ENCODE measurements at places on chromosomes 7 and 10.

DNA sequence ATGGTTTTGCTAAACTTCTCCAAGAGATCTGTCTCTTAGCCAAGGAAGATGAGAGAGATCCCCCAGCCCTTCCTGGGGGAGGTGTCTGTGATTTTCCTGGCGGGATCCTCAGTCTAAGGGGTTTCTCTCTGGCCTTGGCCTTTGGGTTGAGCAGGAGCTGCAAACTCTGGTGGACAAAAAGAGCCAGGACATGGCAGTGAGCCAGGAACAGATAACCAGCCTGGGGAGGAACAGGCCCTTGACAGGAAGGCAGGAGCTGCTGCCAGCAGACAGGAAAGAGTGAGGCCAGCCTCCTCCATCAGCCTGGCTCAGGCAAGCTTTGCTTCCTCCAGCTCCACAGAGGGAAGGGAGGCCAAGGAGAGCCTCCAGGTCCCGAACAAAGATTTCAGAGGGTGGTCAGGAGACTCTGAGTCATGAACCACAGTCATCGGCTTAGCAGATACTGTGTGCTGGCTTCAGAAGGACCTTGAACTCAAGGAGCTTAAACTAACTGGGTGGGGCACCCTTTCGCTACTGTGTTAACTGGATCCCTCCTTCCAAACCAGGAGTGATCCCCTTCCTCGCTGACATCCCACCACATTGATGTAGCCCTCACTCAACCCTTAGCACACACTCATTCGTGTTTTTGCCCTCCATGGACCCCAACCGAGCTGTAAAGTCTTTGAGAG, 34.7 kb downstream of the DDIT4 start:
- no peak for DNase-seq

DNA sequence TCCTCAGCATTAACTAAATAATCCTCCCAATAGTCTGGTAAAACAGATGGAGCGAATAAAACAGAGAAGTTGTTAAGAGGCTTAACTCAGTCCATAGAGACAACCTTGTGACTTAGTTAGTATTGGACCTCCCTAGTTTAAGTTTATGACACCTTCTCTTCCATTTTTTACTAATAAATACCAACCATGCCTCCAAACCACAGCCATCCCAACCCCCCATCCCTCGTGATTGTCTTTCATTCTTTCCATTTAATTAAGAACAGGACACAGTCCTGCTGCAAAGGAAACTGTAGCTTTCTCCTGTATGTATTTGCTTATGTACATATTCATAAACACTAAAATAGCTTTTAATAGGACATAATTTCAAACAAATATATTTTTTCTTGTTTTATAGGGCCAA, 238.2 kb downstream of the SEMA3D start:
- DNase-seq: no peak

DNA sequence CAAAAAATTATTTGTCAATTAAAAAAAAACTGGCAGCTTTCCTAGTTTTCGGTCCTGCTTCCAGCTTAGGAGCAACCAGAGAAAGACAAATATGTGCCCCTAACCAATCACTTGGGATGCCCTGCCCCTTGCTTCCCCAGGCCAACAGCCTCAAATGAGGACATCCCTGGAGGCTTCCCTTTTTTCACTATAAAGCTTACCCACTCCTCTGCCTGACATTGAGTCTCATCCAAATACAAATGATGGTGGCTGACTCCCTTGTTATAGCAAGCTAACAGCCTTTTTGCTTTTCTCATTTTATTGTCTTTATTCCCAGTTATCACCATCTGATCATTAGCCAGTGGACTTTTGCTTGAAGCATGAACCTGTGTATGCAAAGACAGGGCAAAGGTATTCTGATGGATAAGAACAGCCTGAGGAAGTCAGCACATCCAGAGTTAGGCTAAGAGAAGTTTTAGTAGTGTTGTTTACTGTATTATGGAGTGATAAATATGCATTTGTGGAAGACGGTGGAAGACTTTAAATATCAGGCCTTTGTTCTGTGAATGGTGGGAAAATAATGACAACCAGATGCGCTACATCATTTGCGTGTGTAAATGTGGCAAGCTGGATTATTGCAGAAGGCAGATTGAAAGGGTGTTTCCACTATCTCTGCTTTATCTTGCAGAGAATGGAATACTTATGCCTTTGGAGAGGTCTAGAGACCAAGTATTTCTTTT, 1.7 kb upstream of the CCM2 start:
- DNase-seq: no peak

DNA sequence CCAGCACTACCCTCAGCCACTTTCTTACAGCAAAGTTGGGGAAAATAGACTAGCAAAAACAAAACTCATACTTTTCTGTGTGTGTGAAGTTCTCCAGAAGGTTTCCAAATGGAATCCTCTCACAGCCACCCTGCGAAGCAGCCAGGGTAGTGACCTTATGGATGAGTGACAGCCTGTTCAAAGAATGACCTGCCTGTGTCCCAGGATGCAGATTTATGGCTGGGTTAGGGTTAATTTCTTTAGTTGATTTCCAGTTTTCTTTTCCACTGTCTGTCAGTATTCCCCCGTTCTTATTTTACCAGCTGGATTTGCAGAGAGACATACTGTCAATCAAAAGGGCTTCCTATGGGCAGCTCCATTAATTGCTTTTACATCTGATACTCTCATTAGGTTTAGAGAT, 2.4 kb upstream of the SEMA4G start:
- DNase-seq: no peak

GRCh38 chr10:72011468-72011867, 47.3 kb downstream of the CHST3 start:
- no peak for DNase-seq

DNA sequence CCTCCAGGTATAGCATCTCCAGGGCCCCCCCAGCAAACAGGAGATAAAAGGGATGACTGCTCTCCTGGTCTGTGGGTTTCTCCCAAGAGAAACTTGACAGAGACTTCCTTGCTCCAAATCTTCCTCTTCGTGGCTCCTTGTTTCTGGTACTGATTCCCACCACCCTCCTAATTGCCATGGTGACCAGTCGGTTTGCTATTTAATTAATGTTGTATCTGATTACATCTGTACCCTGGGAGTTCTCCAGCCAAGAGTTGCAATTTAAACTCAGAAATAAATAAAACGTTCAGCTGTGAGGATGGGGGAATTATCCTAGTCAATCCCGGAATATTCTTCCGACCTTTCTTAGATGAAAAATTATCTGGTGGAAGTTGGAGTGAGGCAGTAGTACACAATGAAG, 264.7 kb downstream of the PAXIP1 start:
- no peak for DNase-seq

- DNase-seq: no peak
These were observed 57.0 kb upstream of the GLCCI1 start for GRCh38 chr7:7911369-7912123.

DNA sequence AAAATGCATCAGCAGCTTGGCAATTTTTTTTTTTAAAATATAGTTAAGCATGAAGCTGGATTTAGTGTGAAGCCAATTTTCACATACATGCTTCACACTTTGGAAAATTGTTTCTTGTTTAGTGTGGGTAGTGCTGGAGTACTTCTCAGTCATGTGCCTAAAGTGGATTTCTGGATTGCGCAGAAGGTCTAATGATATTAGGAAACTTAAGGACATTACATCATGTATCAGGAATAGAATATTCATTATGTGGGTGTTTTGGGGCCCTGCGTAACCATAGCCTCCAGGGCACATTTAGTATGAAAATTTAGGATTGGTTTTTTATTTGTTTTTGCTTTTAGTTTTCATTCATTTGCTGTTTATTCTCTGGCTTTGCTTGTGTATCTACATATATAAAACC, 28.8 kb upstream of the BNIP3 start:
- DNase-seq: no peak

DNA sequence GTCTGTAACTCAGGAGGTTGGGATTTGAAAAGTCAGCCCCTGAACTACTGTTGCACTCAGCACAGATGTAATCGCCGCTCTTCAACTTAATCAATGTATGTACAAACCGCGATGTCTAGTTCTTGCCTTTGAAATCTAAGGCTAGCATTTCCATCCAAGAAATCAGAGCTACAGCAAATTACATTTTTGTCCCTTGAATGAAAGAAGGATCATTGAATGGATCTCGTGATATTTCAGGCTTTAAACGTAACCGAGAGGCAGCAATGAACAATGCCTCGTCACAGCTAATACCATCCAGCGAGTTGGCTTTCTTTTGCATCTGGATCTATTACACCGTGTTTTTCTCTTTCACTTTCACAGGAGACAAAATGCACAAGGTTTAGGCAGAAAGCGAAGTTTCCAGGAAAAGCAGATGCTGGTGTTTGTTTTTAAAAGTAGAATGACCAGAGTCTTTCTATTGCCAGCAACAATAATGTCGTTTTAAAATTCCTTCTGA, 5.5 kb downstream of the SKIDA1 start:
- no peak for DNase-seq

DNA sequence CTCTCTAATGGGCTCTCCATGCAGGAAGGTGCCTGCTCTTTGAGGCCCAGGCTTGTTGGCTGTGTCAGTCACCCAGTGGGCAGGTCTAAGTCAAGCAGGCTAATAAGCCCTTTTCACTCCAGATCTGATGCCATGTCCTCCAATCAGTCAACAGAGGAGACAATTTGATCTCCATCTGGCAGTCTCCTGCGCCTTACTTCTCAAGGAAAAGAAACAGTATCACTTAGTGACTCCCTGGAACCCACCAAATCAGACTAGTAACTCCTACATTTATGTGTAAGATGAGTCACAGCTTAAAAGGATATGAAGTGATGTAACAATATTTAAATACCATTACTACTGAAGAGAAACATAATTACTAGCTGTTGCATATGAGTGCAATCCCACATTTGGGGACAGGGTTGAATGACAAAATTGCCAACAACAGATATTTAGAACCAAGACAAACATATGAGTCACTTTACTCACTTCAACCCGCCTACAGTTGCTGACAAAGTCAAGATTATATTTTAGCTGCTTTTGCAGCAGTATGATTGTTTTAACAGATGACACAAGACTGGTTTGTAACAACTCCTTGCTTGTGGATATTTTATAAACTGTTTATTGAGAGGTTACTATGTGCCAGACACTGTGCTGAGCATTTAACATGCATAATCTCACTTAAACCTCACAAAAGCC, 72.1 kb downstream of the USP6NL start:
- no peak for DNase-seq

DNA sequence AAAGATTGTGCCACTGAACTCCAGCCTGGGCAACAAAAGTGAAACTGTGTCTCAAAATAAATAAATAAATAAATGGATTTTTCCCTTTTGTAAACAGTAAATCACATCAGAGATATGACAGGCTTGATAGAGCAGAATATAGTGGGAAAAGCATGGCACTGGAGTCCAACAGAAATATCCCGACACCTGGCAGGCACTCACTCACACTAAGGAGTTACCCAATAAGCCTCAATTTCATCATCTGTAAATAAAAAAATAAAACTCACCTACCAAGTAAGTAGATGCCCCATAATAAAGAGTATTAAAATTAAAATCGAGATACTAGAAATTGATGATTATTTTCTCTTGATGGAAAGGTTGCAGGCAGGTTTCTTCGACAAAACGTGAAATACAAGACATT, 1.7 kb downstream of the ATE1 start:
- DNase-seq: no peak

- DNase-seq: no peak
These were observed 10.6 kb downstream of the VOPP1 start for GRCh38 chr7:55561690-55562089.

GRCh38 chr10:129642427-129642826, 175.4 kb downstream of the MGMT start:
- DNase-seq: no peak

DNA sequence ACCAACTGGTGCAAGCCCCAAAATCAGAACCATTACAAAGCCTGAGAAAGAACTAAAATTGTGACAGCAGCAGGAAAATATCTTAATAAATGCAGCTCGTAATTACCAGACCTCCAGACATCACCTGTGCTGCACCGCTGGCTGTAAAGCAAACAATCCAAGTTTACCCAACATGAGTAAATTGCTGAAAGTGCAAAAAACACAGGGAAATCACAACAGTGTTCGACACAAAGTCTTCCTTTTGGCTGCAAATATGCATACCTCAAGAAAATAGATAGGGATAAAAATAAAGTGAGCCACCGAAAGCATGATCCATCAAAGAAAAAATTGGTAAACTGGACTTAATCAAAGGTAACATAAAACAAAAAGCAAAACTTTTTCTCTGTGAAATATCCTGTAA, 101.7 kb downstream of the SLC16A9 start:
- DNase-seq: no peak

- no peak for DNase-seq
These were observed 30.6 kb upstream of the PCBD1 start for GRCh38 chr10:70918851-70919530.

GRCh38 chr7:36951257-36951697, 227.0 kb upstream of the AOAH start:
- no peak for DNase-seq

GRCh38 chr7:18399436-18400235, 95.9 kb upstream of the HDAC9 start:
- DNase-seq: no peak

DNA sequence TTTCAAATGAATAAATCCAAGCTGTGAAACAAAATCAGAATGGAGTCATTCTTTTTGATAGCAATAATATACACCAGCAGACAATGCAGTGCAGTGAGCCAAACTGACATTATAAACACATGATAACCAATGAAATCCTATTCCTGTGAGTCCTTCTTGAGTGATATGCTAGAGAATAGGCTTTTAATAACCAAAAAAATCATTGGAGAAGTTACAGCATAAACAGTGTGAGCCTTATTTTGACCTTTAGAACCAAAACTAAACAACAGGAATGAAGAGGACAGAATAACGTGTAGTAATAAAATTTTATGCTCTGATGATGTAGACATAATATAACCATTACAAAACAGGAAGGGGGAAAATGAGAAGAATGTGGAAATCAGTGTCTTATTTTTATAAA, 8.7 kb downstream of the HUS1 start:
- no peak for DNase-seq

- DNase-seq: no peak
These were observed 1.4 kb downstream of the PARD3 start for GRCh38 chr10:34813626-34814222.

DNA sequence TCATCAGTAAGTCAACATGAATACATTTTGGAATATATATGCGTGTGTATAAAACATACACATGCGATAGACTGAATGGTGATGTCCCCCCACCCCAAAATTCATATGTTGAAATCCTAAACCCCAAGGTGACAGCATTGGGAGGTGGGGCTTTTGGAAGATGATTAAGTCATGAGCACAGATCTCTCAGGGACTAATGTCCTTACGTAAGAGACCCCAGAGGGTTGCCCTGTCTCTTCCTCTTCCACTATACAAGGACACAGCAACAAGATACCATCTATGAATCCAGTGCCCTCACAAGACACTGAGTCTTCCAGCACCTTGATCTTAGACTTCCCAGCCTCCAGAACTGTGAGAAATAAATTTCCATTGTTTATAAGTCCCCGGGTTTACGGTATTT, 22.5 kb downstream of the DRGX start:
- DNase-seq: no peak

GRCh38 chr10:26031300-26031699, 97.3 kb downstream of the MYO3A start:
- DNase-seq: no peak

- DNase-seq: no peak
These were observed 122.7 kb downstream of the CUX1 start for GRCh38 chr7:101940151-101940550.

All from activated CD8-positive, alpha-beta memory T cell treated with anti-CD3 and anti-CD28 coated beads, Interleukin-2, amount 50 U/mL, for 4 hours (primary cell).